ENCODE measurements at places on chromosomes 12 and 14. TPM values are rescaled to one million over a fixed set of nuclear protein-coding genes. Genes with fewer than 3 reads are reported as not detected.

NTN4 gene
- not detected for total RNA-seq

TMPRSS12 gene
- total RNA-seq: not detected

ACOT4 gene
- total RNA-seq: 2.2 TPM

PLEKHG7 gene
- total RNA-seq: not detected

C1S gene
- 1.7 TPM for total RNA-seq

MAP1LC3B2 gene
- 1.9 TPM for total RNA-seq

TAS2R7 gene
- not detected for total RNA-seq

LRRC23 gene
- total RNA-seq: 5.3 TPM

POMT2 gene
- total RNA-seq: 15.3 TPM

LMO3 gene
- not detected for total RNA-seq

EML5 gene
- 3.8 TPM for total RNA-seq

CLEC2A gene
- not detected for total RNA-seq

ETFBKMT gene
- total RNA-seq: 0.99 TPM

GALNT9 gene
- not detected for total RNA-seq

FAR2 gene
- 7.0 TPM for total RNA-seq

NACA gene
- 1,203 TPM for total RNA-seq

BCL2L14 gene
- total RNA-seq: 3.7 TPM

DTD2 gene
- total RNA-seq: 25.4 TPM

PNMA1 gene
- 22.9 TPM for total RNA-seq

GLI1 gene
- 0.20 TPM for total RNA-seq

KRT83 gene
- not detected for total RNA-seq

MUCL1 gene
- not detected for total RNA-seq

DPF3 gene
- total RNA-seq: 0.54 TPM

HOXC9 gene
- not detected for total RNA-seq

SIX1 gene
- not detected for total RNA-seq

BIN2 gene
- total RNA-seq: 41.7 TPM

LBHD2 gene
- not detected for total RNA-seq

SOAT2 gene
- 6.7 TPM for total RNA-seq

RPL36AL gene
- total RNA-seq: 231 TPM

Data from activated CD8-positive, alpha-beta T cell treated with anti-CD3 and anti-CD28 coated beads for 36 hours (primary cell).